ENCODE measurements at places on chromosomes 1 and 21.
A peak's percentile ranks its signal among the peaks of the same experiment; 100 is the strongest.

DNA sequence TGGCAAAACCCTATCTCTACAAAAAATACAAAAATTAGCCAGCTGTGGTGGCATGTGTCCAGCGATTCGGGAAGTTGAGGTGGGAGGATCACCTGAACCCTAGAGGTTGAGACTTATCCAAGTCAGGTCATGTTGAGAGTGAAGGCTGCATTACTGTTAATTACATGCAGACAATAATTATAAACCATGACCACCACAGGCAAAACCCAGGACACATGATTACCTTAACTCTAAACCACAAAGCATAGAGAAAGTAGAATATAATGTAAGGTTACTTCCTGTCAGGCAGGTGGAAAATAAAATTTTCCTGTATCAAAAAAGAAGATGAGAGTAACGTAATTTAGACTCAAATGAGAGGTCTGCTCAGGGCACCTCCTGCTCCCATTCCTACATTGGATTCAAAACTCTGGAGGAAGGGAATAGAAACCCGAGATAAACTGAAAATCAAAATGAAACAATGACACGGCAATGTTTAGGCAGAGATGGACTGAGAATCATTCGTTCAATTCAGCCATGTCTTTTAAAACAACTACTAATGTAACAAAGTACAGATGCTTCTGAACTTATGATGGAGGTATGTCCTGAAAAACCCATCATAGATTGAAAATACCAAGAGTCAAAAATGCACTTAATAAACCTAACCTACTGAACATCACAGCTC lies 33.6 kb downstream of the RGS8 start:
- no peak for DNase-seq

GRCh38 chr1:242454262-242455051 lies 70.0 kb downstream of the PLD5 start:
- peak; percentile 4 for DNase-seq

- no peak for DNase-seq
Measured at GRCh38 chr1:70465911-70466310, 54.8 kb downstream of the CTH start.

DNA sequence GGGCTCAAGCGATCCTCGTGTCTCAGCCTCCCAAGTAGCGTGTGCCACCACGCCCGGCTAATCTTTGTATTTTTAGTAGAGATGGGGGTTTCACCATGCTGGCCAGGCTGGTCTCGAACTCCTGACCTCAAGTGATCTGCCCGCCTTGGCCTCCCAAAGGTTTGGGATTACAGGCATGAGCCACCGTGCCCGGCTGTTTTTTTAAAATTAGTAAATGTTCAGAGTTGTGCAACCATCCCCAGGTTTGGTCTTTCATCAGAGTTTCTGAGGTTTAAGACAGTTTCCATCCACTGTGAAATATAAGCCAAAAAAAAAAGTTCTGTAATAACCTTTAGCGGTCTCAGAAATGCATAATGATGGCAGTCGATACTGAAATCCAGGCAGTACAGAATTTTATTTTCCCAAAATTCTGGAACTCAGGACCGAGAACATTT lies 550 bp upstream of the SYT11 start:
- no peak for DNase-seq

DNA sequence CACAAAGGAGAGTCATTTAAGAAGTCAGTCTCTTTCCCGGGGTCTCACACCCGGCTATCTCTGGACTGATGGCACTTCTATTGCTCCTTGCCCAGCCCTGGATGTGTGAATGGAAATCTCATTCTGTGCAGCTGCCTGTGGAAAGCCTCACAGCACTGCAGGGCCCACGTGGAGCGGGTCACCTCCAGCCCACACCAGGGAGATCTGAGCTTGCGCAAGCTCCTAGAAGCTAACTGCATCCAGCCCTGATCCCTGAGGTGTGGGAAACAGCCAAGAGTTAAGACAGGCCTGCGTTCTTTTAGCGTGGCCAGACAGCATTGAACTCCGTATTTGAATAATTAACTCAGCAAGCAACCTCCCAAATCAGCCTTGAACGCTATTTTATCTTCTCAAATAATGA lies 150.5 kb downstream of the LRIG2 start:
- DNase-seq = no peak

DNA sequence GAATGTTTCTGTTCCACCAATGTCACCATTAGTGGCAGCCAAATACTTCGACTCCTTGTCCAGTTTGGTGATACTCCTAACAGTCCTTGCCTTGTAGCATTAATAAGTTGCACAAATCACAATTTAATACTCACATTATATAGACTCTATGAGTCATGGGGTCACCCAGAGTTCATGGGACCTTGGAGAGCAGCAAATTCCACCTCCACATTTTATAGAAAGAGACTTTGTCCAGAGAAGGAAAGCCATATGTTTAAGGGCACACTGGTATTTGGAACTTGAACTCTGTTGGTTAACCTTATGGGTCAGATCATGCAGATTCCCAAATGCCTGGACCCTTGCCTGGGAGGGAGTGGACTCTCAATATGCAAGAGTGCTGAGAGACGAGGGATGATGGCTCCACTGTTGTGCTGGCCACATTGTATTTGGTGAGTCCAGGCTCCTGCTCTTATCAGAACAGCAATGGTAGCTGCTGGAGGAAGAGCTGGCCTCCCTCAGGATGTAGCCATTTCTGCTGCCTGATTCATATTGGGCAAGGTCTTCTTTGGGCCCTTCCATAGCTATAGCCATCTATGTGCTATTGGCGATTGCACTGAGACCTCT lies 30.6 kb downstream of the DNAJC6 start:
- DNase-seq = peak; percentile 33

- DNase-seq = no peak
Measured at GRCh38 chr1:68230901-68231626, 1.3 kb downstream of the WLS start.

DNA sequence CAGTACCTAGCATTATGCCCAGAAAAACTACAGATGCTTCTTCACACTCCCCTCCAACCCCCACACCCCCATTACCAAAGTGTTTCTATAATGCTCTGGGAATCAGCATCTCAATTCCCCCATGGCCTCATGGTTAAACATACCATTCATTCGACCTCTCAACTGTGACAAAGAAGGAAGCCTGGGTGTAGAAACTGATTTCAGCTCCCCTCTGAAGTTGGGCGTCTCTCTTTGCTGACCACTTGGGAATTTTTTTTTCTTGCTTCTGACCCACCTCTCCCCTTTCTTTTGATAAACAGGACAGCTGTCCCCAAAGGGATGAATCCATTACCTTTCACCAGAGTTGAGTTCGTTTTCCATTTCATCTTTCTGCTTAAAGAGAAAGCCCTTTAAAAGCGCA lies 116.4 kb upstream of the HOOK1 start:
- DNase-seq = no peak

GRCh38 chr1:196910215-196910614 lies 22.4 kb downstream of the CFHR4 start:
- no peak for DNase-seq

DNA sequence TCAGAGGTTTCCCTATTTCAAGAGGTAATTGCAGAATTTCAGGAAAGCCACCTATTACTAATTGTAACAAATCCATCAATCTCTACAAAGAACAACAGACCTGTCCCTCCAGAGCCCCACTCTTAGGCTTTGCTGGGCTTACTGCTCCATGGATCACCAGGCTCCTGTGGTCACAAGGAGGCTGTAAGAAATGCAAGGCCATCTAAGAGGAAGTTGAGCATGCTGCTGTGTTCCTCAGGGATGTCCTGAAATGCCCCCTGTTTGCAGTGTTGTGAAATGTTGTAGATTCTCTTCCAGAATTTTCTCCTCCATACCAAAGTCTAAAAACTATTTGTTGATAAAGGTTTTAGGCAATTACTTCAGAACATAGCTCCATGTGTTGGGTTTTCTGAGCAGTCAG lies 24.4 kb upstream of the DUSP23 start:
- no peak for DNase-seq

Measured in NCI-H226 (cell line).